CD4-positive, alpha-beta T cell treated with Interleukin-6 for 4 hours (primary cell): ENCODE measurements at places on chromosomes 7 and 10.

GRCh38 chr10:129601737-129602136, 134.7 kb downstream of the MGMT start:
- no peak for DNase-seq

- no peak for DNase-seq
Measured at GRCh38 chr10:30022590-30022989, 36.8 kb downstream of the JCAD start.

DNA sequence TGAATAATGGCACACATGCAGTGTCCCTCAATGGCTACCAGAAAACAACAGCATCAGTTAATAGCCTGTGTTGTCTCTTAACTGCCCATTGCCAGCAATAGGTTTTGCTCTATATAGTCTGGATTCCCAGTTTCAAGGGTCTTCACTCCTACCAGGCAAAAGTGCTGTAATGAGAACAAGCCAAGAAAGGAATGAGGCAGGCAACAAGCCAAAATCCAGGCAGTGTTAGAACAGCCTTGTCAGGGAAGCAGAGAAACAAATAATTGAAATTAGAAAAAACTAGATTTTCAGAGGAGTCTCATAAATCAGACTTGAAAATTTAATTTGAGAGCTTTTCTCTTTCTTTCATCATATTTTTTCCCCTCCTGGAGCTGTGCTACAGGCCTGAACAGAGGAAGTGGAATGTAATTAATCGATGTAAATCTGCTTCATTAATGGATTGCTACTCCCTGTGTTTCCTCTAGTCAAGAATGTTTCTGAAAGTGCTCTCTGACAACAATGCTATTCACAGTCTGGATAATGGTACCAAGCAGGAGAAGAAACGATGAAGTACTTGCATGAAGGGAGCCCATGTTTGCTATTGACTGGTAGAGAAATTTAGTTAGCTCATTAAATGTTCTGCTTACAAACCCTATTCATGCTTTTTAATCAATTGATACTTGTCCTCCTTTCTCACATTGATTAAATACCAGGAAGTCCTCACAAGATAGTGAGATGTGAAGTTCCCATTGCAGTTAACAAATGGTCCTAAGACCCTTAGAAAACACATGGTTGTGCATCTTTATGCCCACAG, 202.0 kb upstream of the LRRTM3 start:
- DNase-seq: no peak

DNA sequence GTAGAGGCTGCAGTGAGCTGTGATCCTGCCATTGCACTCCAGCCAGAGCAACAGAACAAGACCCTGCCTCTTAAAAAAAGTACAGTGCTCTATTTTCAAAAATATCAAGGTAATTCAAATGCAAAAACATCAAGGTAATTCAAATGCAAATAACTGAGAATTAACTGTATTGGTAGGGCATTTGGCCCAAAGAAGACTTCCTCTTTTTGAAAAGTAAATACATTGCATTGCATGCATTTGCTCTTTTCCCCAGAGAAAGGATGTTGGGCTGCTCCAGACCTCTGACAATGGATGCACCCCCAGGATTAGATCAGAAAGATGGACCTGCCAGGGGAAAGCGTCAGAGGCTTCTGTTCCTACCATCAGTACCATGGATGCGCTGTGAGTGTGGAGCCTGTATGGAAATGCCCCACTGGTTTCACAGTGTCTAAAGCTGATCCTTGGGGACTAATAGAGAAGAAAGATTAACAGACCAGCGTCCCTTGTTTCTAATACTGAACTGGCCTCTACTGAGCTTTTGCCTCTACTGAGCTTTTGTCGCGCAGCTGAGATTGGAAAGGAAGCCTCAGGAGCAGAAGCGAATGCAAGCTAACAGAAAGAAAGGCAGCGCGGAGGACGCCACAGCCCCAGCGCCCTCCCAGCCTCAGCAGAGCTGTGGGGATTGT, 93.5 kb upstream of the LYZL2 start:
- DNase-seq: no peak

DNA sequence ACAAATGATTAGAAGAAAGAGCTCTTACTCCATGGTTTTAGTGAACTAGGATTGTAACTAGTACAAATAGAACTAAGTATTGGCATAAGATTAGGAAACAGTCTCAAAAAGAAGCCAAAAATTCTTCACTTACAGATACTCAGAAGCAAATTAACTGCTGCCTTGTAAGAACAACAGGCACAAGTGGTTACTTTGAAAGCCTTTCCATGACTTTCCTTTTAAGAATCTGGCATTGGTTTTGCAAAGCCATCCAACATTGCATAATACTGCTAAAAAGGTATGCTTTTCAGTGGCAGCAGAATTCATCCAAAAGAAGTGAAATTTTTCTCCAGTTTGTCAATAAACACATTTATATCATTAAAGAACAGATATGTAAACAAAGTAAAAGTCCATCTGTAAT, 126.8 kb upstream of the ODAD2 start:
- DNase-seq: no peak

- DNase-seq: no peak
Measured at GRCh38 chr7:33196221-33196620, 66.9 kb downstream of the BBS9 start.

DNA sequence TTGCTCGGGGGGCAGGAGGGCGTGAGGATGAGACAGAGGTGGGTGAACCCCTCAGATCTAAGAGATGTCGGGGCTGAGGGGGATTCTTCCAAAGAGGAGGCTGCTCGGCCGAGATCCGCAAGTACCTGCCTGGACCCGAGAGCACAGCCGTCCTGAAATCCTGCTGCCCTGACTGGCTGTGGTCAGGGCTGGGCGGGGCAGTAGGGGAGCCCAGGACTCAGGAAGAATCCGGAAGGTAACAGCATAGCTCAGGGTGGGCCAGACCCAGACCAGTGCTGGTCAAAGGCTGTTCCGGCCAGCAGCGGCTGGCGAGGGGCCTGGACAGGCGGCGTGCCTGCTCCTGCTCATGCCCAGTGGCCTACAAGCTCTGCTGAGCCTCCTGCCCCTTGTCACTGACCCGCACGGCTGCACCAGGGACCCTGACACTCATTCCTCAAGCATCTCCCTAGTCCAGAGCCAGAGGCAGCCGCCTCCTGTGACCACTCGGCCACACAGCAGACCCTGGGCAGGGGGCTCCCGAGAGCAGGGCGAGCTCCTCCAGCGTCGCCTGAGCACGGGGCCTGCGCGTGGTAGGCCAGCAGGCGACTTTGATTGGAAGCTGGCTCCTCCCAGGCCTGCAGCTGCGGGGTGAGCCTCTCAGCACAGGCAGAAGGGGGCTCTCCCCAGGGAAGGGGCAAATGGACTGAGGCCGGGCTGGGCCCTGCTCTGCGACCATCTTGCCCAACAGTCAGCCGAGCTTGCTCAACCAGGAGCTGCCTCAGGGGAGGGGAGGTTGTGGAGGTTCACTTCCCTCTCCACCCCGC, 3.1 kb upstream of the ADAP1 start:
- no peak for DNase-seq

DNA sequence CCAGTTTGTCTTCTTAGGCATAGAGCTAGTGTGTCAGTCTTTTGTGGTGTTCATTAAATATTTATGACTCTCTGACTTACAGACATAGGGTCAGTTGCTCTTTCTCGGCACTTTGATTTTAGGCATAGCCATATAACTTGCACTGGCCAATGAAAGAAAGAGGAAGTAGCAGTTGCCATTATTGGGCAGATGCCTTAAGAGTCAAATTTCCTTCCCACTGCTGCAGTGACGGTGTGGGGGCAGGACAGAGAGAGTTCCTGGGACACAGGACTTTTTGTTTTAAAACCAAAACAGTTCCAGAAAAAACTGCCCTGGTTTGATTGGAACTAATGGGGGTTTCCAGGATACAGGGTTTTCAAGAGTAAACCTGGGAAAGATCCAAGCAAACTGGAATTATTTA, 60.2 kb upstream of the PHF14 start:
- no peak for DNase-seq

DNA sequence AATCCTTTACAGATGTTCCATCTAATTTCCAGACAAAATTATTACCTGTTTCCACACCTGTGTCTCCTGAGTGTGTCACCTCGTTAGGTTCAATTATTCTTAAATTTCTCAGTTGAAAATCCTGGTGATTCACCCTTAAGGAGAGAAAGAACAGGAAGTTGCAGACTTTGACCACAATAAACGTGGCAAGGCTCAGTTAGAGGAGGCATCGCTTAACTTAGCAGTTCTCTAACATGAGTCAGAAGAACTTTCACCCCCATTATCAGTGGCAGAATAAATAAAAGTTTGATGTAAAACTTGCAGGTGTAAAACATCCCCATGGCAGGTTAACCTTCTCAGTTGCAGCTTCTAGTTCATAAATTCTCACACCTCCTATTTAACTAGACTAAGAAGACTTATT, 8.3 kb downstream of the XPNPEP1 start:
- peak; percentile 63 for DNase-seq

DNA sequence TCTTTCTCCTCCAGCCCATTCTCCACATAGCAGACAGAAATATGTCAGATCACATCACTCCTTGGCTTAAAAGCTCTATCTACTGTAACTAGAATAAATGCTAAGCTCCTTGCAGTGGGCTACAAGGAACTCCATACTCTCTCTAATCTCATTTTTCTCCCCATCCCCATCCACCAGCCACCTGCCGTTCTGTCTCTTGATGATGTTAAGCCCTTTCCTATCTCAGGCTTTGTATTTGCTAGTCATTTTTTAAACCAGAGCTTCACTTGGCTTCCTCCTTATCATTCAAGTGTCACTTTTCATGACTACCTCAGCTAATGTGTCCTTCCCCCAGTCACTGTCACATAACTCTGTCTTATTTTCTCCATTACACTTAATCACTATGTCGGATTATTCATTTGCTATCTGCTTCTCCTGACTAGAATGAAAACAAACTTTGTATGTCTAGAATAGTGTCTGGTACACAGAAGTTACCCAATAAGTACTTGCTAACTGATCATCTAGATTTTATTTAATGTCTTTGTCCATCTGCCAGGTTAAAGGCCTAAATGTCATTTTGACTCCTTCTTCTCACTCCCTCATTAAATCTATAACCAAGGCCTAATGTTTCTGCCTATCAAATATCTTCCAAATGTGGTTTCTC, 87.2 kb upstream of the RPA3 start:
- no peak for DNase-seq

DNA sequence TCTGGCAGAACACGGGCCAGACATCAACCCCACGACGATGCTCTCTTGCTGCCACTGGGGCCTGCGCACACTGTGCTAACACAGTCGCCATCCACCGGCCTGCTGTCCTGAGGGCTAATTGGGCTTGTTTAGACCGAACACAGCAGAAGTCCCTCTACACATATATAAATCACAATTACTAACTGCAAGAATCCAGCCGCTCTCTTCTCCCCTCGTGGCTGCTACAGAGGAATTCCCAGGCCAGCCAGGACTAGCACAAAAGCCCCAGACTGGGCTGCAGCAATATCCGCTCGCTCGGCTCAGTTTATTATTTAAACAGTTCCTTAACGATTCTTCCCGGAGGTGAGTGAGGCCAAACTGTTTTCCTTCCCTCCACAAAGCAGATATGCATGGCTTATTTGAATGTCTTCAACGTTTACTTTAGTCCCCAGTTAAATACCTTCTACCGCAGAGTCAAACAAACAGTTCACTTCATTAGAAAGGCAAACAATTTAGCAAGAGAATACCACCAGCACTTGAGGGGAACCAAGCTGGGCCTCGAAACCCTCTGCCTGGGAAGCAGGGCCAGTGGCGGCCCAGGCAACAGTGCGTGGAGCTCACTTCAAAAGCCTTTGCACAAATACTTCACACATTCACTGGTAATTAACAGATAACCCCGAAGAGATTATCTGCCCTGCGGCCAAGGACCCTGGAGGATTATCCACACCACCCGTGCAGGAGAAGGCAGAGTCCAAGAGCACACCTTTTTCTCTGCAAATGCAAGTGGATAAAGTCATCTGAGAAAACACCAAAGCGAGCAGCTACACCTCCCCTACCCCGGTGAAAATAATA, 145.3 kb downstream of the GLI3 start:
- DNase-seq: no peak

- DNase-seq: no peak
Measured at GRCh38 chr7:38411404-38411803, 138.0 kb upstream of the TARP start.

GRCh38 chr7:140165422-140165821, 11.4 kb downstream of the KDM7A start:
- no peak for DNase-seq

GRCh38 chr7:51471210-51471980, 154.8 kb upstream of the COBL start:
- DNase-seq: no peak

GRCh38 chr7:97971990-97972943, 17.7 kb downstream of the OCM2 start:
- DNase-seq: peak; percentile 86

- DNase-seq: no peak
Measured at GRCh38 chr10:5030989-5031388, 27.3 kb upstream of the AKR1C2 start.

DNA sequence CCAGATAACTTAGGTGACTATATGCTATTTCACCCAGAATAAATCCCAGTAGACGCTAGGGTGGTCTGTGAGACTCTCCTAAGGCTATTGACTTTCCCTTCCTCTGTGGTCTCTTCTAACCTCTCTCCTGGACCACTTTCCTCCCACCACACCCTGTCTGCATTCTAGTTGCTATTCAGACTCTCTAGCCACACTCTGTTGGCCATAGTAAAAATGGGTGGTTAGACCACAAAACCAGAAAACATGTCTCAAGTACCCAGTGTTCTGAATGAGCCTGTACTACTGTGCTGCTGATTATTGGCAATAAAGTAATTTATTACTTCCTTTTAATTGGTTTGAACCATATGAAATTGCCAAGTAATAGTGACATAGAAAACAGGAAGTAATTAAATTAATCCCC, 240.8 kb downstream of the KIF20B start:
- DNase-seq: no peak

DNA sequence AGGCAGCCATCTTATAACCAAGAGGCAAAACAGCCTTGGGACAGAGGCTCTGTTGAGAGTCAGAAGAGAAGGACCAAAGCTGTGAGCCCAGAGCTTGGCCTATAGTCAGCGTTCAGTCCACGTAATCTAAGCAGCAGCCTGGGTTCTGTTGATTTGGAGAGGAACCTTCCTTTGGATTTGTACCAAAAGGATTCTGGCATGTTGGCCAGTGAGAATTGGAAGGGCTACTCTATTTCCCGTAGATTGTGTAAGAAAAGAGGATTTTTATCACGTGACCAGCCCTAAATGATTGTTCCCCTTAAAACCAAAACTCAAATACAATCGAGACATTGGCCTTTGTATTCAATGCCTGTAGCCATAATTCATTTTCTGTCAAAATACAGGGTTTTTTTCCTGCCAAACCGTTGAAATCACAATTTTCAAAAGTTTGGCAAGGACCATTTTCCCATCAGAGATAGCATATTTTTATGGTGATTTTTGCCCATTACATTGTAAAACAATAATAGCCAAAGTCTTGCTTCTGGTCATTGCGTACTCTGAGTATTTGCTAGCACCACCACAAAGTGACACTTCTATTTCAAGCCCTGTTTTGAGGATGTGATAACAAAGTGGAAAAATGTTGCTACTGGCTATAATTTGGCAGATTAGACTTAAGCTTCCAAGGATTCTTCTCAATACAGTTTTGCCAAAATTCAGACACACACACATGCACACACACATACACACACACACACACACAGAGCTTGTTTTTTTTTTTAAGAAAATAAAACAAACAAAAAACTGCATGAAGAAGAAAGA, 23.1 kb upstream of the BMPER start:
- no peak for DNase-seq

GRCh38 chr7:24831240-24831639, 74.0 kb upstream of the GSDME start:
- DNase-seq: no peak

- no peak for DNase-seq
Measured at GRCh38 chr10:86098187-86098881, 268.3 kb downstream of the GRID1 start.
